ENCODE measurements at places on chromosomes 16 and 17.

- no peak for DNase-seq
Measured at GRCh38 chr17:58236394-58236793, 2.0 kb upstream of the LPO start.

- DNase-seq: no peak
Measured at GRCh38 chr17:73358668-73359067, 46.9 kb upstream of the CDC42EP4 start.

DNA sequence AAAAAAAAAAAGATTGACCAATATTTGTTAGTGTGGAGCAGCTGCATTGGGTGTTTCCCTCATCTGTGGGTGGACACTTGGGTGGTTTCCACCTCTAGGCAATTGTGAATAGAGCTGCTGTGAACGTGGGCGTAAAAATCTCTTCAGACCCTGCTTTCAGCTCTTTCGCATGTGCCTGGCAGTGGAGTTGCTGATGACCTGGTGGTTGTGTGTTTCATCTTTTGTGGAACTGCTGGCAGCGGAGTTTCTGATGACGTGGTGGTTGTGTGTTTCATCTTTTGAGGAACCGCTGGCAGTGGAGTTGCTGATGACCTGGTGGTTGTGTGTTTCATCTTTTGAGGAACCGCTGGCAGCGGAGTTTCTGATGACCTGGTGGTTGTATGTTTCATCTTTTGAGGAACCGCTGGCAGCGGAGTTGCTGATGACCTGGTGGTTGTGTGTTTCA lies 21.4 kb downstream of the ZC3H18 start:
- DNase-seq: no peak

GRCh38 chr17:15431196-15431595 lies 36.2 kb downstream of the CDRT4 start:
- DNase-seq: no peak

DNA sequence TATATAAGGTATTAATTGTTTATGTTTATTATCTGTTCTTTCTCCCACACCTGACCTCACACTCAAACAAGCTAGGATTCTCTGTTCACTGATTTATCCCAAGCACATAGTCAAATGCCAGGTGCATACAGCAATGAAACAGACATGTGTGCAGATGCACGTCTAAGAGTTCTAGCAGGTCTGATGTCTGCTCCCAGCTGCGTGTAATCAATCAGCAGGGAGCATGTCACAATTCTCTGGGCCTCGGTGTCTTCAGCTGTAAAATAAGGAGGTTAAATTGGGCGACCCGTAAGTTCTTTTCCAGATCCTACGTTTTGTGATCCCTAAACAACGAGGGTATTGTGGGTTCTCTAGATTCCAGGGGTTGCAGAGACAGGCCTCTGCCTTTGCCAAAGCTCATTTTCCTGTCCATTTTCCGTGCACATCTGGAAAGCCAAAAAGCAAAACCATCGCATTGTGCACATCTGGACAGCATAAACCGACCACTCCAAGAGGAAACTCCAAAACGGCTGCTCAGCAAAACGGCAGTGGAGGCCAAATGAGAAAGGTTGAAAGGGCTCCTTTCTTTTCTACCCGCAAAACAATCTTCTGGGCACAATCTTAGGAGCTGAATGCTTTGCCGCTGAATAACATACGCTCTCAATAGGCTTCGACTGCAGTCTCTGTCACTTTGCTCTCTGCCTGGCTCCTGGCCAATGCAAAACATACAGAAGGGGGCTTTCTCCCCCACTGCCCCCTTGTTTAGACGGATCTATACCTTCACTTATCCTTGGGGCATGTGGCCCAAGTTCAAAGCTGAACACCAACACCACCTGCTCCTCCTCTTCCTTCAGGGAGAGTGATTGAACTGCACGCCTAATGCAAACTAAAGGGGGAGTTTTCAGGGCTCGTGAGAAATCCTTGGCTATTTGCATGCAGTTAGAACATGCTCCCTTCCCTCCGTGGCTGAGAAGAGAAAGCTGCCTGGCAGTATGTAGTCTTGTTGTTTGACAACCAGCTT lies 426.3 kb downstream of the SLC39A11 start:
- no peak for DNase-seq

- no peak for DNase-seq
Measured at GRCh38 chr16:54174750-54175149, 111.8 kb downstream of the IRX3 start.

GRCh38 chr17:22273308-22273707 lies 581.0 kb downstream of the KCNJ18 start:
- no peak for DNase-seq

GRCh38 chr17:6299275-6299674 lies 135.6 kb downstream of the AIPL1 start:
- no peak for DNase-seq

GRCh38 chr16:85436207-85436606 lies 176.9 kb upstream of the GSE1 start:
- no peak for DNase-seq

DNA sequence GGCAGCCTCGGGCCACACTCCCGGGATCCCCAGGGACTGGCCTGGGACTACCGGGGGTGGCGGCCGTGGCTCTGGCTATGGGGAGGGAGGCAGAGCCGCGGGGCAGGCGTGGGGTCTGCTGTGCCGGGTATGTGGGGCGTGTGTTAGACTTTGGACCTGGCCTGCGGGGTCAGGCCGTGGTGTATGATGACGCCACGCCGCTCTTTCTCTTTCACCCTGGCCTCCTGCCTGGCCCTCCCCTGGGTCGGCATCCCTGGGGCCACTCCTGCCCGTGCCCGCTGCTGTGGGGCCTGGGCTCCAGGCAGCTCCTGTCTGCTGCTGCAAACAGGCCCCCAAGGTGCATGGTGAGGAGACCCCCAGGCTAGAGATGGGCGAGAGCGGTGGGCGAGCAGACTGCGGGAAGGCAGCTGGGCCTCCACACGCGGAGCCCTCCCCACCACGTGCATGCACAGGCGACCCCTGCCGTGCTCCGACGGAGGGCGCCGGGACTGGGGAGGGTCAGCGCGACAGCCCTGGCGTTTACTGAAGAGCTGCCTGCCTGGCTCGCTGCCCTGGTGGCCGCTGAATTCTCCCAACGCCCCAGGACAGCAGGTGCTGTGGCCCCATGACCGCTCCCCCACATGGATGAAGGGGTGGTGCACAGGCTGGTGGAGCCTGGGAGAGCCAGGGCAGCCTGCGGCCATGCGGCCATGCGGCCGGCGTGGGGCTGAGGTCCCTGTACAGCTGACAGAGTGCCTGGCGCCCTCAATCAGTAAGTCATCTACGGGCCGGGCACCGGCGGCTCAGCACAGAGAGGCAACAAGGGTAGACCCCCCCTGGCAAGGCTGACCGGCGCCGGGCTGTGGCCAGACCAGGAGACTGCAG lies 16.0 kb downstream of the CAPN15 start:
- DNase-seq: no peak

GRCh38 chr17:68344701-68345136 lies 53.4 kb downstream of the ARSG start:
- peak; percentile 10 for DNase-seq

- DNase-seq: no peak
Measured at GRCh38 chr16:82741073-82741615, 114.4 kb downstream of the CDH13 start.

- no peak for DNase-seq
Measured at GRCh38 chr16:53090286-53090590, 35.4 kb downstream of the CHD9 start.

- DNase-seq: no peak
Measured at GRCh38 chr17:32608267-32608666, 121.5 kb downstream of the CDK5R1 start.

DNA sequence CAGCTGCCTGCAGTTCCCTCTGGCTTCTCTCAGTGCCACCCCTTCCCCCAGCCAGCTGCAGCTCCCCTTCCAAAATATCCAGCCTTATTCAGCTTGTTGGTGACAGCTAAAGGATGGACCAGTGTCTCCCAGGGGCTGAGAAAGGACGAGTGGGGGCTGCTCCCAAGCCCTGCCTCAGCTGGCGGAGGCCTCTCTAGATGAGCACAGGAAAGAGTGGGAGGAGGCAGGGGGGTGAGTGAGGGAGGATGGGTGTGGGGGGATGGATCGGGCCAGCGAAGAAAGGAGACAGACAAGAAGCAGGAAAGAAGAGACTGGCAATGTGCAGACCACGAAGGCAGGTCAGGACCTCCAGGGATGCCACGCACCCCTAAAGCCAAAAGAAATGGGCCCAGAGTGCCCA lies 17.5 kb downstream of the PIPOX start:
- no peak for DNase-seq

DNA sequence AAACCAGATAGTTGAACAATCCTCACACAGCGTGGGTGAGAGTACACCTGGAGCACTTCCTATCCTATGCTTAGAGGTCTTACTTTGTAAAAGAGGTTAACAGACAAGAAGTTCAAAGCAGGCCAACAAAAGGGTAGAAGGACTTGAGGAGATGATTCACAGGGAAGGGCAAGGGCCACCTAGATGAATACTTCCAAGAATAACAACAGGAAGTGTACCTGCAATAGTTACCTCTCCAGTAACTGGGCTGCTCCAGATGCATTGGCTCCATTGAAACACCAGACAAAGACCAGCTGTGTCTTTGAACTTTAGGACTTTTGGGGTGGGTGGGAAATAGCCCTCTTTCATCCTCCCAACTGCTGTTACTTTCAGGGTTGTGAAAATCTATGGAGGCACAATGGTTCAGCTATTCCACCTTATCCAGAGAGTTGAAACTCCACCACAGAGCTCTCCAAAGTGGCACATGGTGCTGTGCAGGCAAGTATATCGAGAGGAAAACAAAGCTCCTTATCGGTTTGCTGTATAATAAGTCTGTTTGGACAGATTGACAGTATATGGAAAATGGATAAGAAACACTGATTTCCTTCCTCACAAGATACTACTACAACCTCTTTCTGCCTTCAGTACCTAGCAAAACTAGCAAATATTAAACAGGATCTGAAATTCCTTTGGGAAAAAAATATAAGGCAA lies 22.7 kb downstream of the RNF43 start:
- no peak for DNase-seq

DNA sequence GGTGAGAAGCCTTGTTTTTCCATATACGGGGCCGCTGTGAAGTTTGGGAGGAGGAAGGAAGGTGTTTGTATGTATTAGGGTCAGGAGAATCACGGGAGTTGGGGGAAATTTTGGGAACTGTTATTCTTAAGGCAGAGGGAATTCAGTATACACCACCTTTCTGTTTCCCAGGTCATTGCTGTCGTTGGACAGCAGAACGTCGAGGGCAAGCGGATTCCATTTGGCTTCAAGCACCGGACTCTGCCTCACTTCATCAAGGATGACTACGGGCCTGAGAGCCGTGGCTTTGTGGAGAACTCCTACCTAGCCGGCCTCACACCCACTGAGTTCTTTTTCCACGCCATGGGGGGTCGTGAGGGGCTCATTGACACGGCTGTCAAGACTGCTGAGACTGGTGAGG lies 17.6 kb downstream of the POLR2A start:
- DNase-seq: no peak

DNA sequence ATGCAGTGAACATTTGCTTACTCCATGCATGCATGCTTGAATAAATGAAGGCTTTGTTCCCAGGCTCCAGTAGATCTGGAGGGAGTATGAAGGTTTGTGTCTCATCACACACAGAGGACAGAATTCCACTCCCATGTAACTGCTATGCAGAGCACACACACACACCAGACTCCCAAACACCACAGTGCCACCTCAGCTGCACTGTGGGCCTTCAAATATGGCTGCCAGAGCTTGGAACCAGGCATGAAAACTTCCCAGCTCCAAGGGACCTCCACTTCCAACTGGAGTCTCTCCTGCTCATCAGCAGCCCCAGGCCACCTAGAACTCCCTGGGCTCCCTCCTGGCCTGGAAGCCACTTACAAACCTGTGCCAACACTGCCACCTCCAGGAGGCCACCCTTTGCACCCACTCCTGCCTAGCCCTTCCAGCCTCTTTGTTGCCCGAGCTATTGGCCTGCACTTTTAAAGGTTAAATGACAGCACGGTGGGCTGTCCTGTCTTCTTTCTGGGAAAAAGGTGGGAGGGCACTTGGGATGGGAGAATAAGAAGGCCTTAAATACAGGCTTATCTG lies 151.2 kb downstream of the ZNF423 start:
- no peak for DNase-seq

DNA sequence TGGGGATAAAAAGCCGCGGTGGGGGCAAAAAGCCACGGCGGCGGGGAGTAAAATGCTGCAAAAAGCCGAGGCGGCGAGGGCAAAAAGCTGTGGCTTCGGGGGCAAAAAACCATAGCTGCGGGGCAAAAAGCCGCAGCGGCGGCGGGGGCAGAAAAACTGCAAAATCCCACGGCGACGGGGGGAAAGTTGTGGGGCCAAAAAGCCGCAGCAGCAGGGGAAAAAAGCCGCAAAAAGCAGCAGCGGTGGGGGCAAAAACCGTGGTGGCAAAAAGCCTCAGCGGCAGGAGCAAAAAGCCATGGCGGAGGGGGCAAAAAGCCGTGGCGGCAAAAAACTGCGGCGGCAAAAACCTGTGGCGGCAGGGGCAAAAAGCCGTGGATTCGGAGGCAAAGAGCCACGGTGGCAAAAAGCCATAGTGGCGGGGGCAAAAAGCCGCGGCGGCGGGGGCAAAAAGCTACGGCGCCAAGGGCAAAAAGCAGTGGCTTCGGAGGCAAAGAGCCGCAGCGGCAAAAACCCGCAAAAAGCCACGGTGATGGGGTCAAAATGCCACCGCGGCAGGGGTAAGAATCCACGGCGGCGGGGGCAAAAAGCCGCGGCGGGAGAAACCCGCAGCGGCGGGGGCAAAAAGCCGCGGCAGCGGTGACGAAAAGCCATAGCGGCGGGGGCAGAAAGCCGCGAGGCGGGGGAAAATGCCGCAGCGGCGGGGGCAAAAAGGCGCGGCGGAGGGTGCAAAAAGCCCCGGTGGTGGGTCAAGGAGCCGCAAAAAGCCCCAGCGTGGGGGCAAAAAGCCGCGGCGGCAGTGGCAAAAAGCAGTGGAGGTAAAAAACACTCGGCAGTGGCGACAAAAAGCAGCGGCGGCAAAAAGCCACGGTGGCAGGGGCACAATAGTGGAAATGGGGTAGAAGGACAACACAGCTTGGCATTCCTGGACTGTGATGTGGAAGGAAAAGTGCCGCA lies 192.8 kb downstream of the SHCBP1 start:
- no peak for DNase-seq

GRCh38 chr17:57259306-57259705 lies 3.0 kb downstream of the MSI2 start:
- DNase-seq: no peak

DNA sequence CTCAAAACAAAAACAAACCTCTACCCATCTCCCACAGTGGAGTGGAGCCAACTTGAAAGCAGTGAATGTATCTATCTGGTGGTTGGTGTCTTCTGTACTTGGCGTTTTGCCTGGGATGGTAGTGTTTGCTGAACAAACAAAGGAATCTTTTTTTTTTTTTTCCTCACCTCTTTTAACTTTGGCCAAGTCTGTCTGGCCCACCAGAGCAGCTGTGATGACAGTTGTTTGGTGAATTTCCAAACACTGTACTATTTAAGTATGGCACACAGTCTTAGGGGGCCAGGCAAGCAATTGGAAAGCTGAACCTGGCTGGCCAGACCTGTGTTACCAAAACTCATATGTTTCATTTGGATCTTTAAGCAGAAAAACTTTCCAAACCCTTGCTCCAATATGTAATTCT lies 101.8 kb upstream of the CDH13 start:
- no peak for DNase-seq

- no peak for DNase-seq
Measured at GRCh38 chr17:79904865-79905264, 65.6 kb upstream of the CBX4 start.
